ENCODE measurements at places on chromosomes 11 and 22.

- no peak for DNase-seq
Measured at GRCh38 chr11:97607291-97608000, 1217.6 kb downstream of the JRKL start.

- DNase-seq, result no peak
Measured at GRCh38 chr11:103077554-103077953, 14.4 kb downstream of the DCUN1D5 start.

DNA sequence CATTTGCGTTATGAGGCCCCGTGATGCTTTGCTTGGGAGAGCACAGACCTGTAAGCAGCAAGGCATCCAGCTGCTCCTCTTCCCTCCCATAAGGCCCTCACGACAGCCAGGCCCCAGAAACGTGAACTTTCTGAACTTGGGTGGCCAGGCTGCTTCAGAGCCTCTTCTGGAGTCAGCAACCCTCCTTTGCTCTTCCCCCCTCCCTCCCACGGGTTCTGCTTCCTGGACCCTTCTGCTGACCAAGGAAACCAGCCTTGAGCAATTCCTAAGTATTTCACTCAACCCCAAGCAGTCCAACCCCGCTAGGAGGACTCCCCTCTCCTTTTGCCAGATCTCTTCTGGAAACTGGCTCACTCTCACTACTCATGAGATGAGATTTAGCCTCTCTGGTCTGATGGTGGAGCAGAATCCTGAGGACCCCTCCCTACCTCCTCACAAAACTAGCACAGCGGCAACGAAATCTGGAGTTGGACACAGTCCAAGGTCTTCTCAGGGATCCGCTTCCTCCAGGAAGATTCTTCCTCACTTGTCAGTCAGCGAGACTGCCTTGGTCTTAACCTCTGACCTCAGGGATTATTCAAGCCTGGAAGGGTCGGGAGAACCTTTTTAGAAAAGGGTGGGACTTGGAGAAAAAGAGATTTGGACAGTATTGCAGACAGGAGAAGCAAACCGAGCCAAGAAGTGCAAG, 86.2 kb downstream of the UBASH3B start:
- no peak for DNase-seq

GRCh38 chr11:110367571-110367970, 62.2 kb upstream of the FDX1 start:
- no peak for DNase-seq

GRCh38 chr11:26994631-26995095, 751 bp downstream of the FIBIN start:
- peak; percentile 68 for DNase-seq

GRCh38 chr22:32823024-32823730, 21.7 kb downstream of the TIMP3 start:
- DNase-seq, result no peak

GRCh38 chr11:14552089-14552488, 31.9 kb upstream of the PSMA1 start:
- DNase-seq, result no peak

All from left forelimb (tissue), 1 donor.